ENCODE measurements at places on chromosomes 3 and 15.

GRCh38 chr15:36323615-36324014, 255.8 kb upstream of the CDIN1 start:
- no peak for DNase-seq

- no peak for DNase-seq
Observed at GRCh38 chr3:52270252-52270754, 8.1 kb downstream of the WDR82 start.

GRCh38 chr15:68210409-68210756, 5.3 kb upstream of the CALML4 start:
- DNase-seq = no peak

DNA sequence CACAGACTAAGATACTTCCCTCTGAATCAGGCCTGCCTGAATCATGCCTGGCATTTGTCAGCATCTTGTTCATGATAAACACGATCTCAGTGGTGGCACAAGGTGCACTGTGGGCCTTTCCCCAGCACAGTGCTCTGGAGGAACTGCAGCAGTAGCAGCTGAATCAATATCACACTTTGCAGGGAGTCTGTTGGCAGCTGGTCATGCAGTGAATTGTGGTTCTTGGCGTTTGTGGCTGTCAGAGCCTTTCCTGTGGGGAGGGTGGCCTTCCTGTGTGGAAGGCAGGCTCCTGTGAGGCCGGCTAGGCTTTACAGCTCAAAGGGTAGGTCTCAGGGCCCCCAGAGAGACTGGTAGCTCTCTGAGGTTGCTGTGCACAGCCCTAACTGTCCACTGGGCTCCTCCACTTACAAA, 54.4 kb upstream of the TLE3 start:
- peak; percentile 29 for DNase-seq

GRCh38 chr3:69774029-69774428, 34.8 kb downstream of the MITF start:
- DNase-seq = no peak

DNA sequence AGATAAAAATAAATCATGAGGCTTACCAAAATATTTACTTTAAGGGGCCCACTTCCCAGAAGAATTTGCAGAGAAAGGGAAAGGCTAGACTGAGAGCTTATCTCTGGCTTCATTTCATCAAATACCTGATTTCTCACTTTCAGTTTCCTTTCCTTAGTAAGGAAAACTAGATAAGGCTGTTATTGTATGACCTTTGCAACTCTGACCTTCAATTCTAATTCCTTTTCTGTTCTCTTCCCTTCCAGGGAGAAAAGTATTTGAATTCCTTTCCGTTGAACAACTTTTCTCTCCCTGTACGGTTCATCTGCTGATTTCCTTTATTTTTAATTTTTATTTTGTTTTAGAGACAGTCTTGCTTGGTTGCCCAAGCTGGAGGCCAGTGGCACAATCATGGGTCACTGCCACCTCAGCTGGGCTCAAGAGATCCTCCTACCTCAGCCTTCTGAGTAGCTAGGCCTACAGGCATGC, 7.1 kb upstream of the PXK start:
- no peak for DNase-seq

- peak; percentile 72 for DNase-seq
Observed at GRCh38 chr3:86787091-86787490, 203.9 kb downstream of the VGLL3 start.

- no peak for DNase-seq
Observed at GRCh38 chr3:110139048-110139447, 801.7 kb upstream of the DPPA4 start.

- DNase-seq = peak; percentile 18
Observed at GRCh38 chr3:101203411-101203810, 117.0 kb downstream of the IMPG2 start.

DNA sequence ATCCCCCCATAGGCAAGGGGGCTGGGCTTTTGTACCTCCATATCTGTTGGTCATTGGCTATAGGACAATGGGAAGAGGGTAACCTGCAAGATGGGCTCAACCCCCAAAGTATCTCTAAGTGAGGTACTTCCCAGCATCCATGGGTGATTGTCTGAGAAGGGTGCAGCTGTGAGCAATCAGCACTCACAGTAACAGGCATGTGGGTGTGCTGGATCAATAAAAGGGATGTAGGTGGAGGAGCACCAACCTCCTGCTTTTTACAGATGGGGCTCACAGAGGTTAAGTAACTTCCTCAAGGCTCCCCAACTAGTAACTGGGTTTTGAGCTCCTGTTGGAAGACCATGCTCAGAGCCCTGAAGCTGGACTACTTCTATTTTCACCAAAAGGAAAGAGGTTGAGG, 26.4 kb upstream of the FAM107A start:
- DNase-seq = no peak

- DNase-seq = peak; percentile 99
Observed at GRCh38 chr15:100721758-100722550, 119.6 kb downstream of the ASB7 start.

DNA sequence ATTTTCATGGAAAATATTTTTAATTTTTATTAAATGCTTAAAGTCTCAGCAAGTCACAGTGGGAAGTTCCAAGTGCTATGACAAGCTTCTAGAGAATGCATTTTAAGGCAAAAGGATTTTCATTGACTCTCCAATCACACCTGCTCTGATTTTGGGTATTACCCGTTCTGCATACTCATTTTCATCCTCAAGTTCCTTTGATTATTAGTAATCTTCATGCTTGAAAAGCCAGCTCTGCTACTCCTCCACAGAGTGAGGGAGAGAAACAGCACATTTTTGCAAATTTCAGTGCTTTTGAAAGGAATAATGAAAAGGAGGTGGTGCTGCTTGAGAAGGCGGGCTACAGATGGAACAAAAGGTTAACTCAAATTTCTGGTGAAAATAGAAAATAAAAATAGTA, 450.7 kb downstream of the NSUN3 start:
- no peak for DNase-seq

DNA sequence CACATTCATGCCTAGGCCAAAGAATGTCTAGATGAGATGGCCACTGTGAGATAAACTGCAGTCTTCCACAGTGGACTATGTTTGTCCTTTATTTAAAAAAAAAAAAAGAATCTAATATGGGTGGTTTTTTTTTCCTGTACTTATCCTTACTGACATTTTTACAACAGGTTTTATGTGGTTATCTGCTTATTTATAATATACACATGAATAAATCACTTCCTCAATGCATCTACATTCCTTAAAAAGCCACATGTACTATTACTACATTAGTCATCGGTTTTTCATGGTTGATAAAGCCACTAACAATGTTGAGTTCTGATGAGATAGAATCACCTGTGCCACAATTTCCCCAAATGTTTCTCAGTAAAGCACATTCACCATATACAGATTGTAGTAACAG, 341.3 kb upstream of the THBS1 start:
- no peak for DNase-seq

DNA sequence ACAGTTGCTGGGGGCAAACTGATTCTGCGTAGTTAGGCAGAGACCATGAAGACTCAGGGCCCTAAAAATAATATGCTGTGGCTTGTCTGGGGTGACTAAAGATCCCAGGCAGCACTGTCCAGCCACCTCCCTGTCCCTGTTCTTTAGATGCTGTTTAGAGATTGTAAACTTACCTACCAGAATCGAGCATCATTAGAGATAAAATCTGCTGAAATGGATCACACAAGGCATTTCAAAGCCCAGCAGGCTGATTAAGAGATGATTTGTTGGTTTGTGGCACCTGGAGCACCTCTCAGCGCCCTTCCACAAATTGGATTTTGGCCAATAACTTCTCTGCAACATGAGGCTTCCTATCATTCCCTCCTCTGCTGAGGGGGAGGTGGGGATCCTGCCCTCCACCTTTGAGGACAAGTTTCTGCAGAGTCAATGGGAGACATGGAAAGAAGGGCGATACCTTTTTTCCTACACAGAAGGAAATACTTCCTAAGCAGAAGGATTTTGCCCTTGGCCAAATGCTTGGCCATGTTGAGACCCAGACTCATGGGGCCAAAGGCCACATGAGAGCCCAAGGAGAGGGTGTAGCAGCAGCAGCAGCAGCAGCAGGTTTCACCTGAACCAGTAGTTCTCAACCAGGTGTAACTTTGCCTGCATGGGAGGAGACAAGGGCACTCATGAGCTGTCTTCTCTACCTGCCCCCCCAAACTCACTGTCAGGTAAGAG, 37.5 kb downstream of the SEMA5B start:
- DNase-seq = no peak

- DNase-seq = no peak
Observed at GRCh38 chr3:105348307-105348706, 18.4 kb upstream of the ALCAM start.
